CD4-positive, alpha-beta T cell treated with Interleukin-6 for 4 hours (primary cell): ENCODE measurements at places on chromosomes 2 and 18.
A peak's percentile ranks its signal among the peaks of the same experiment; 100 is the strongest.

GRCh38 chr2:184835398-184835715 lies 237.0 kb downstream of the ZNF804A start:
- DNase-seq = no peak

DNA sequence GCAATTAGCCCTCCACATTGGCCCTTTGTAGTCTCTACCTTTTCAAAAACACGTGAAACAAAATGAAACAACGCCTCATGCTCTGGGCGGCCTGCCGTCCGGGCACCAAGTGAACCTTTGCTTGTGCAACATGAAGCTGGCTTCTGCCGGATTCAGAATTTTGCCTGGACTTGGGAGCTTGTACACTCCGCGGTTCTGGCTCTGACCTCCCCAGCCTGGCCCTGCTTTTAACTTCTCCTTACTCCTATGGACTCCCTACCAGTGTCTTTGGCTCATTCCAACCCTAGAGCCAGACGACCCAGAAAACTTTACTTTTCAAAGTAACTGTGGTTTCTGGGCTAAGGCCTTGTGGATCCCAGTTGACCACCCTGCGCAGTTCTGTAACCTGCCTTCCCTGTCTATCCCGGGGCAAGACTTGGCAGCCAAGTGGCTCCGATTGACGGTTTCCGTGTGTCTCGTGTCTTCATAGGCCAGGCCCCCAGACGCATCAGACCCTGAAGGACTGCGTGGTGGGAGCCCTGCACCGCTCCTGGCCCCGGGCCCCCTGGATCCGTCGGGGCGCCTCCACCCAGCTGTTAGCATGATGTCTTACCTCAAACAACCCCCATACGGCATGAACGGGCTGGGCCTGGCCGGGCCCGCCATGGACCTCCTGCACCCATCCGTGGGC lies 1.9 kb downstream of the OTX1 start:
- DNase-seq = no peak

DNA sequence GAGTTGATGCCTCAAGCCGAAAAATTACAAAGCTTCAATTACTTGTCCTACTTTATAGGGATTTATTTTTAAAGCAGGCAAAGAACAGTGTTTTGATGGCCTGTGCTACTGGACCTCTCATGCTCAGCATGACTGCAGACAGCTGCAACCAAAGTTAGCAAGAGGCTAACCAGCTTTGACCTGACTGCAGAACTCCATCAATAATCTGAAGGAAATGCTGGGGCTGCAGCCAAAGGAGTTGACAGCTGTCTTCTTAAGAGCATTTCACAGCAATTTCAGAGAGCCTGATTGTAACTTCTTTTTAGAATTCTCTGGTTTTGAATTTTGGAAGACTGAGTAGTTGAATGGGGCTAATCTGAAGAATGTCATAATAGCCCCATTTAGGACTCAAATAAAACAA lies 46.5 kb upstream of the SESTD1 start:
- DNase-seq = no peak

DNA sequence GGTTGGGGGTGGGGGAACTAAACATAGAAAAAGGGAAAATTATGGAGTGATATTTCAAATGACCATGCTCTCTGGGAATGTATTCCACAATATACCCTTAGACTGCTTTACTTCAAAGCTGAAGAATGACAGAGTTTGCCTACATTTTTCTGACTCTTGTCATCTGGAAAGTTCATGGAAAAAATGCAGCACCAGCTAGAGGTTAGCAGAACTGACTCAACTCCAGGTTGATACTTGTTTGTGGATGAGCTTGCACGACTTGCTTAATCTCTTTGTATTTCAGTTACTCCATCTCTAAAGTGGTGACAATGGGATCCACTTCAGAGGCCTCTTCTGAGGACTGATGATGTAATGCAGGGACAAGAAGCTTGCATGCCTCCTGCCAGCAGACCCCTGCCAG lies 824.0 kb upstream of the ID2 start:
- no peak for DNase-seq

- no peak for DNase-seq
Observed at GRCh38 chr2:18500333-18500732, 60.1 kb downstream of the RDH14 start.

DNA sequence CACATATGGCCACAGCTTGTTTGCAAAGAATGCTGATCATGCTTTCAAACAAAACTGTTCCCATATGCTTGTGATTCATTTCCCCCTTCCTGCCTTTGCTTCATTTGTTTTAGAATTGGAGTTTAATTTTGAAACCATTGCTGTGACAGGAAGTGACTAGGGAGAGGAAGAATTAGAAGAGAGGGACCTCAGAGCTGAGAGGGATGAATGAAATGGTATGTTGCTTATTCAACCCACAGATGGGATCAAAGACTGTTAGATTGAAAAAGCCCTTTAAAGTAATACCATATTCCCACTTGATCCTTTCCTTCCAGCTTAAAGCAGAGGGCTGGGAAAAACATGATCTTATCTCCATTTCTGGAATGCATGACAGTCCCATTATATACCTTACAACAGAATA lies 106.2 kb upstream of the RNF152 start:
- no peak for DNase-seq

GRCh38 chr2:88673363-88673762 lies 18.1 kb upstream of the RPIA start:
- no peak for DNase-seq

GRCh38 chr2:15810477-15811150 lies 129.7 kb upstream of the MYCN start:
- DNase-seq = no peak

DNA sequence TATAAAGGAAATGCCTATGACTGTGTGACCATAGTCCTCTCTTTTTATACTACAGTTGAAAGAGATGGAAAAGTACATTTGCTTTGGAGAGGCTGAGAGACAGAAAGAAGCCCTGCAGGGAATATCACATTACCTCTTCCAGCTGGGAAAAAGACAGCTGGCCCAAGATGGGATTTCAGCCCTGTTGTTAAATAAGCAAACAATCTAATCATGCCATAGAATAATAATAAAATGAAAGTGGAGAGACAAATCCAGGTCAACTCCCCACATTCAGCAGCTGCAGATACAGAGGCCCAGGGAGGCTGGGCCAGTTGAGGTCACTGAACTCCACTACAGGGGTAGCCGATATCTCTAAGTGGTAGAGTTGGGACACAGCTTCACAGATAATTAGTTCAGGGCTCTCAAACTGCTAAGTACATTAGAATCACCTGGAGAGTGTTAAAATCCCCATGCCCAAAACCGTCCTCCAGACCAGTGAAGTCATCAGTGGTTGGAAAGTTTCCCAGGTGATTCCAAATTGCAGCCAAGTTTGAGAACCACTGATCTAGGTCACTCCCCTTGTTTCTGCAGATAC lies 81.9 kb downstream of the MOGAT1 start:
- DNase-seq = no peak

DNA sequence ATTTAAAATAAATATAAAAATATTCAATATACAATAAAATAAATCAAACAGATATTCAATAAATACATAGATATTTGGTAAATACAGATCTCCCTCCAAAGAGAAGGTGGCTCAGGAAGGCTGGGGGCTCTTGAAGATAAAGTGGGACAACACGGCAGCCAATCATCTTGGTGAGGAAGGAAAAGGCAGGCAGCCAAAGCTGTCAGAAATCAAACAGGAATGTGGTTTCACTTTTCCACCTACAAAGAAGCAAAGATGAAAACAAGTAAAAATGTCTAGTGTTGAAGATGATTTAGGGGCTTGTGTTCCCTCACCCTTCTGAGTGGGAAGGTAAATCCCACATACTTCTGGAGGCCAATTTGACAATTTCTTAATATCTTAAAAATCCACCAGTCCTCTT lies 85.7 kb downstream of the B3GNT2 start:
- no peak for DNase-seq

GRCh38 chr2:27264753-27265535 lies 2.1 kb upstream of the SLC30A3 start:
- DNase-seq = peak; percentile 69

- no peak for DNase-seq
Observed at GRCh38 chr2:235843591-235844395, 324.4 kb downstream of the GBX2 start.
